ENCODE measurements at places on chromosomes 11 and 22.

DNA sequence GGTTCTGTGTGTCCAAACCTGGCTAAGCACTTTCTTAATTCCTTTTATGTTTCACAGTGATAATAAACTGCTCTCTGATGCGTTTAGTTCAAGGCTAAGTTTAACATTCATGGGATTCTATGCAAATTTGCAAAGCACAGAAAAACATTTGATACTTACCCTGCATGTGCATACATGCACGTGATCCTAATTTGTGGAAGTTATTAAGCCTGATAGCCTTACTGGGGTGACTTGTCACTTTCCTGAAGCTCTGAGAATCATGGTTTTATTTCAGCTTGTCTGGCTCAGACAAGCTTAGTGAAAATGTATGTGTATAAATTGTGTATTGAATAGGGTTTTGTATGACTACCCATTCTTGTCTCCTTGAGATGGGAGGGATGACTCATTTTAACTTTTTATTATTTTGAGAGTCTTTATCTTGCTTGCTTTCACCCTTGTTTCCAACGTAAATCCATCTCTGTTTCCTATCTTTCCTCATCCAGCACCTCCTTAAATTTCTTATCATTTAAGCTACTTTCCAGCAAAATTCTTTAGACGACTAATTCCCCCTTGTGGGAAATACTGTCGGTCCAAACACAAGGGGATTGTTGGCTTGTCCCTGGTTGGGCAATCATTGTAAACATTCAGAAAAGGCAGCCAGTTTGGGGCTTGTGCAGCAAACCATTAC, 167.1 kb downstream of the C11orf91 start:
- DNase-seq, result no peak

GRCh38 chr11:62677156-62677555, 1.7 kb downstream of the UBXN1 start:
- DNase-seq, result no peak

DNA sequence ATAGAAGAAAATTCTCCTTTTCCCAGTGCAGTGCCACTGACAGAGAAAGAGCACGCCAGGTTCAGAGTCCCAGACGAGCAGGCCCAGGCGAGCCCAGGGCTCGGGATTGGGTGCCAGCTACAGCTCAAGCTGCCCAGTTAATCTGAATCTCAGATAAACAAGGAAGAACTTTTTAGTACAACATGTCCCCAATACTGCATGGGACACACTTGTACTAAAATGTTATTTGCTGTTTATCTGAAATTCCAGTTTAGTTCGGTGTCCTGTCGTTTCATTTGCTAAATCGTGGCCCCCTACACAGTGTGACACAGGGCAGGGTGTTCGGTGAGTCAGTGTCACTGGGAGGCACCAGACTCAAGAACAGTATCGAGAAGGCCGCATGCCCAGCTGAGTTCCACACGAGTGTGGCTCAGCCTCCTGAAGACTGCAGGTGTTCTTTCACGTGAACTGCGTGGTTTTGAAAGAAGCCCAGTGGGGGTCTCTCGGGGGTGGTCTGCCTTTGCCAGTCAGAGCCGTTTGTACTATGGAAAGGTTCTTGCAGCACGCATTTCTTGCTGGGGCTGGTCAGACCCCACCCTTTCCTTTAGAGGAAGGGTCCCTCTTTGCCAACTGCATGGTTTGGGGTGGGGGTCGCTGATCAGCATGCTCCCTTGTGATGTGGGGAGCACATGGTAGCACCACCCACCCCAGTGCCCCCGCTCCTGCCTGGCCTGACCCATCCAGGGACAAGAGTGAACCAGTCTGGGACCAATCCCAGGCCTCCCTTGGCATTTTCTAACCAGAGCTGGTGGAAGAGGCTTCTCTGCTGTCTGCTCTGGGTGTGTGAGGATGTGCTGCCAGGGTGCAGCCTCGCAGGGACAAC, 115.6 kb upstream of the B3GAT1 start:
- no peak for DNase-seq

DNA sequence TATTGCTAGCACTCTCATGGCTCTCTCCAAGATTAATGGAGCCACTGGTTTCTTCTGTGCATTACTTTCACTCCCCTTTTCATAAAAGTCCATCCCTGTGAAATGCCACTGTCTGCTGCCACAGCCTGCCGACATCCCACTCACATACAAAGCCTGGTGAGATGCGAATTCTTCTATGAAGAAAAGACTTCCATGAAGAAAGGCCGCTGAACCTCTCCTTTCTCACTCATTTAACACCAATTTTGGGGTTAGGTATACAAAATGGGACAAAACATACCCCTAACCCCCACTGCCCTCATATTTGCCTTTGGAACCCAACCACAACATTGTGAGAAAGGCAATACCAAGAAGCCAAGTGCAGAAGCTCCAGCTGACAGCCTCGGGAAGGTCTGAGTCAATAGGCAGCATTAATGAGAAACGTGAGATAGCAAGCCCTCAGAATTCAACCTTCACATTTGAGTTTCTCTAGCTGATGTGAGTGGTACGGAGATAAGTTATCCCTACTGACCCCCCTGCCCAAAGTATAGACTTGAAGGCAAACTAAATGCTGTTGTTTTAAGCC, 156.4 kb downstream of the ATG16L2 start:
- DNase-seq, result no peak

- no peak for DNase-seq
These were observed 978 bp downstream of the LUZP2 start for GRCh38 chr11:24497831-24498230.

DNA sequence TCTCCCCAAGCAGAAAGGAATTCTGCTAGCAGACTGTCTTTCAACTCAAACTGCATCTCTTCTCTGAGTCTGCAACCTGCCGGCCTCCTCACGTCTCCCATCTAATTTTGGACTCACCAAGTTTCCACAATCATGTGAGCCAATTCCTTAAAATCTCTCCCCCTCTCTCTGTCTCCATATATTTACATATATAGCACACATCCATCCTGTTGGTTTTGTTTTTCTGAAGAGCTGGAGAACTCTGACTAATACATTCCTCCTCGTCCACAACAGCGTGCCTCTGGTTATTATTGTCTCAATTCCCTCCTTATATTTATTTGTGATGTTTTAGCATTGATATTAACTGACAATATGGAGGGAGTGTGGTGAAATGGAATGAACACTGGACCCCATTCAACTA, 29.6 kb upstream of the FJX1 start:
- DNase-seq, result no peak

GRCh38 chr22:49827853-49828598, at the start of gene BRD1:
Gene BRD1 (minus strand): TSS chr22:49827873. CDS start chr22:49824317, 3,556 bp downstream.
- no peak for DNase-seq

GRCh38 chr11:68598816-68599653, 85.3 kb upstream of the GAL start:
- no peak for DNase-seq

DNA sequence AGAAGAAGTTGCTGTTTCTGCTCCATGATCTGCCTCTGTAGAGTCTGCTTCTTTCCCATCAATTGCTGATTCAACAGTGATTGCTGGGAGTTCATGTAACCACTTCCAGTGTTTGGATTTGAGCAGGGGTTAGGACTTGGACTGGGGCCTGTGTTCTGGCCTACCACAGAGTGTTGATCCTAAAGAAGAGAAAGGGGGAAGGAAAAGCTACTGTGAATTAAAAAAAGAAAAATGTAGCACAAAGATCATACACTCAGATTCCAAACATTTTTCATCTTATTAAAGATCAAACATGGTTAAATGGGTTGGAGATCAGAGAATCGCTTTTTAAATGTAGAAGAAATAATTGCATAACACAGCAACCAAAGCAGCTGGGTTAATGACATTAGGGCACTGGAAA, 67.6 kb upstream of the MTMR2 start:
- no peak for DNase-seq

- DNase-seq, result no peak
These were observed 63.3 kb downstream of the SYN3 start for GRCh38 chr22:32994898-32995297.

DNA sequence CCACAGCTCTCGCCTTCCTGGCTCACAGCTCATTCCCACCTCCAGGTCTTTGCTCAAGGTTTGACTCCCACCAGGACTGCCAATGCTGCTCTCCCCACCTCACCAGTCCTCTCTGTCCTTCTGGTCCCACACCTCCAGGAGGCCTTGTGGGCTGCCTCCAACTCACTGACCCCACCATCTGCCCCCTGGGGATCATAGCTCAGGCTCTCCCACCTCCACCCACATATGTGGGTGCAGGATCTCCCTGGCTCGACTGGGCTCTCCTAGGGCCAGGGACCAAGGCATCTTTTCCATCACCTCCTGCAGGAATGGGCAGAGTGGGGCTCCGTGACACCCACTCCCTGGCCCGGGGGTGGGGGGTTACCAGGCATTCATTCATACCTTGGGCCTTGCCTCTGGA, 13.8 kb upstream of the SSTR3 start:
- DNase-seq, result no peak

DNA sequence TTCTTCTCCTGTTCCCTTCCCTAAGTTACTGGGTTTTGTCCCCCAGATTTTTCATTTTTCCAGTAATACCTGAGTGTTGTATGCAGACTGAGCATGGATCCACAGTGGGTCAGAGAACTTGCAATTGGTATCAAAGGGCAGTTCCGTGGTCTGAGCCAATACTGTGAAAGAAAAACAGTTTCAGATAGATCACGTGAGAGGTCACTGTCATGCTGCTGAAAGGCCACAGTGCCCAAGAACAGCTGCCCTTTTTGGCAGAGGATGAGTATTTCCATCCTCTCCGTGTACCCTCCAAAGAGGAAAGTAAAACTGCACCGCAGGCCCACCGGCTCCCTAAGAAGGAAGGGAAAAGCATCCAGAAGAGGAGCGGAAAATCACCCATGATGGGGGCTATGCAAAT, 73.0 kb upstream of the TBCEL start:
- no peak for DNase-seq

DNA sequence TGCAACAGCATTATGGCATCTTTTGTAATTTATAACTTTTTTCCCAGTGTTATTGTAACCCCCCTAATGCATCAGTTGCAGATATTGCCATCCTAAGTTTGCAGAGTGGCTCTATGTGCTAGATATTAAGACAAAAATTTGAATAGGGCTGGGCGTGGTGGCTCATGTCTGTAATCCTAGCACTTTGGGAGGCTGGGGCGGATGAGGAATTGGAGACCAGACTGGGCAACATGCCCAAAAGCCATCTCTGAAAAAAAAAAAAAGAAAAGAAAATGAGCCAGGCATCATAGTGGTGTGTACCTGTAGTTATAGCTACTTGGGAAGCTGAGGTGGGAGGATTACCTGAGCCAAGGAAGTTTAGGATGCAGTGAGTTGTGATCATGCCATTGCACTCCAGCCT, 50.1 kb upstream of the MUC15 start:
- DNase-seq, result no peak

- no peak for DNase-seq
These were observed 221.2 kb upstream of the B3GAT1 start for GRCh38 chr11:134633276-134633675.

DNA sequence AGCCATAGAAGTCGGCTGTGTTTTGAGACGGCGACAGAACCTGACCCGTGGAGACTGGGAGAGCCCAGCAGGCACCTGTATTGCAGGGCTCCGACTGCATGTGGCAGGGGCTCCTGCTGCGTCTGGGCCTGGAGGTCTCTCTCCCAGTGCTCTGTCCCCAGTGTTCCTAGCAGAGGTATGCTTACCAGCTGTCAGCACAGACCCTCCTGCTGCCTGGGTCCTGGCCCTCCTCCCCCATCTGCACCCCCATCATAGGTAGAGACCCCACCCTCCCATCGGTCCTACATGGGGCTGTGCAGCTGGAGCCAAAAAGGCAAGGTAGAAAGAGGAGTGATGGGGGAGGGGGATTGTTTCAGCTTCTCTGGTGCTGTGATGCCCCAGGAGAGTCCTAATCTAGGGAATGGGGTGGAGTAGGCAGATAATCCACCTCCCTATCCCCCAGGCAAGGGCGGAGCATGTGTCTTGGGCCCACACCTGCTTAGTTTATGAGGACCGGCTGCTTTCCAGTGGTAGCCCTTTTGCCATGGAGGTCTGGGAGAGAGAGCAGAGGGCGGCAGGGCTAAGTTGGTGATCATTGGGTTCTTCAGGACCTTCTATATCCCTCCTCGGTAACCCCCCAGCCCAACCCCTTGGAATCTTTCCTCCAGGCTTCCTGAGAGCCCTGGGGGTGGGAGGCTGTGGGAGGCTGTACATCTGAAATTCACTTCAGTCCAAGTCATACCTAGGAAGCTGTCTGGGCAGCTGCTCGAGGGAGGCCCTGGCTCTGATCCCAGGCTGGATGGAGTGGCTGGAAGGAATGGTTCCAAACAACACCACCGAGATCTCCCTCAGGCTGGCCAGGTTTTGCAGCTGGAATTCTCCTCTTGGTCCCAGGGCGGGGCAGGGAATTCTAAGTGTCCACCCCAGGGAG, 5.3 kb downstream of the SLC7A4 start:
- no peak for DNase-seq

GRCh38 chr11:114284021-114284420, 12.2 kb upstream of the NNMT start:
- DNase-seq, result no peak

DNA sequence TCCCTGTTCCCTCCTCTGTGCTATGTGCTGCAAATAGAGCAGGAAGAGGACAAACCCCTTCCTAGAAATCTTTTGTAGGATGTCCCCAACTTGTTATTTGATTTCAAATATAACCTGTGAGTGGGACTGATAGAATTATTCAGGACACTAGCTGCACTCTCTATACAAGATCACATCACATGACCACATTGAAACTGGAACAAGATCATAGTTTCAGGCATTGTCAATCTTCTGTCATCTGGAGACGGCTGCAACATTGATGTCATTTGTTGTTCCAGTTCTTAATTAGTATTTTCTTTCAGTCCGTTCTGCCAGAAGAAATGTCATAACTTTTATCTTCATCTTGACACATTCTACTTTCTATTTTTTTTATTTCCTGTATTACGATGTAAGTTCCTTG, 89.3 kb downstream of the GRIA4 start:
- DNase-seq, result no peak

- peak; percentile 100 for DNase-seq
These were observed 389 bp upstream of the HSPA8 start for GRCh38 chr11:123062158-123062891.

DNA sequence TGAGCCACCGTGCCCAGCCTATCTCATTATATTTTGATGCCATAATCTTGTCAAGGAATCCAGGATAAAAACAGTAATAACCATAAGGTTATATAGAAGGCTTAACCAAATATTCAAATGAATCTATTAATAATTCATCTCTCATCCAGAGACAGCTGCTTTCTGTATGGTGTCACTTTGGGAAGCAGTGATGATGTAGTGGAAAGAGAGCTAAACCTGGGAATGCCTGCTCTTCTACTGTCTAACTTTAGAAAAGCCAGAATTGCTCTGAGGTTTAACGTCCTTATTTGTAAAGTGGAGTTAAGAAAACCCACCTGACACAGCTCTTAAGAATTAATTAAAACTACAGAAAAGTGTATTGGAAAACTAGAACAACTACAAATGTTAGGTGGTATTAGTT, 29.3 kb upstream of the OR10D3 start:
- DNase-seq, result no peak

GRCh38 chr11:76795936-76796441, 12.8 kb downstream of the TSKU start:
- DNase-seq, result no peak

Data from AG09319 (cell line).